ENCODE measurements at places on chromosomes 2 and 18. TPM values are rescaled to one million over a fixed set of nuclear protein-coding genes. Genes with fewer than 3 reads are reported as not detected.

The DDX1 gene
- 192 TPM for polyA plus RNA-seq

The CYP1B1 gene
- polyA plus RNA-seq, result 106 TPM

The LONRF2 gene
- 4.7 TPM for polyA plus RNA-seq

The SULT1C2 gene
- polyA plus RNA-seq, result 89.6 TPM

The GPBAR1 gene
- 1.2 TPM for polyA plus RNA-seq

The OR6B2 gene
- polyA plus RNA-seq, result not detected

The CCDC85A gene
- 1.2 TPM for polyA plus RNA-seq

The SOX11 gene
- polyA plus RNA-seq, result 22.9 TPM

The PID1 gene
- polyA plus RNA-seq, result 5.4 TPM

The FBLN7 gene
- 13.6 TPM for polyA plus RNA-seq

The OSBPL6 gene
- polyA plus RNA-seq, result 7.6 TPM

The LIPG gene
- 63.6 TPM for polyA plus RNA-seq

The ACMSD gene
- polyA plus RNA-seq, result 43.9 TPM

The RBM43 gene
- 15.8 TPM for polyA plus RNA-seq

The INO80C gene
- polyA plus RNA-seq, result 31.2 TPM

GRCh38 chr2:231545105-231545902 lies 15.1 kb upstream of the NMUR1 start:
- no peak for DNase-seq

DNA sequence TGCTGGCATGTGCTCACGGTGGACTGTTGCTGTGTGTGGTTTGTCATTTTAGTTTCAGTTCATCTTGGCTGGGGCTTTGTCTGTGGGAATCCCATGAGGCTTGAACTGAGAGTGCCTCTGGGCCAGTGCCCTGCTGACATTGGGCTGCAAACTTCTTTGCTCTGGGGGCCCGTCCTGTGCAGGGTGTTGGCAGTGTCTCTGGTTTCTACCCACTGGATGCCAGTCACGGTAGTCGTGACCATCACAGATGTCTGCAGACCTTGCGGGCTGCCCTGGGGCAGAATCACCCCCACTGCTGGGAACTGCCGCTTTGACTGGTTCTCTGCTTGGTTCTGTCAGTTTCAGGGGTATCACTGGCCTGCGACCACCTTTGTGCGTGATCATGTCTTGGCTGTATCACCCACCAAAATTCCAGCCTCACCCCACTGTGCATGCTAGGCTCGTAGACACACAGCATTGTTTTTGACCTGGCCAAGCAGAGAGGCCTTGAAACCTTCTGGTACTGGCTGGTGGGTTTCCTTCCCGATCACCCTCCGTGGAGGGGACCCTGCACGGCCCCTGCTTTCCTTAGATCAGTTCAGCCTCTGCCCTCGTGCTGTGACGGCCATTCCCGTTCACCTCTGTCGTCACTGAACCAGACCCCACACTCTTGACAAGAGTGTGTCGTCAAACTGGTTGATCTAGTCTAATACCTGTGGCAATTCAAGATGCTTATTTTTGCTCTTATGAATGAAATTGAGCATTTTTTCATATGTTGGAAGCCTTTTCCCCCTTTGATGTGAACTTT lies 57.6 kb downstream of the KCNG2 start:
- no peak for DNase-seq

DNA sequence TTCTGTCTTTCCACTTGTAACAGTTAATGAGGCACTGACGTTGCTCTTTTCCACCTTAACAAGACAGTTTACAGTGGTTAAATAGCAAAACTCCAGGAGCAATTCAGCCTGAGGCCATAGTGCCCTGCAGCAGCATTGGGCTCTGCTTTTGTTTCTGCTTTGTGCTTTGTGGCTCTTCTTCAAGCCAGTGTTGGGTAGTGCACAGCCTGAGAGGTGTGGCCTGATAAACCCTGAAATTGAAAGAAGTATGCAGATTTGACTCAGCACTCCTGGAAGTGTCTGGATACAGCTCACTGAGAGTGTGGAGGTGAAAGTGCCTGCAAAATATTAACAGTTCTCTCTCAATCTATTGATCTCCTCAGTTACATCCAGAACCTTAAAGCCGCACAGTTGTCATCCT lies 63.0 kb downstream of the STK25 start:
- no peak for DNase-seq

DNA sequence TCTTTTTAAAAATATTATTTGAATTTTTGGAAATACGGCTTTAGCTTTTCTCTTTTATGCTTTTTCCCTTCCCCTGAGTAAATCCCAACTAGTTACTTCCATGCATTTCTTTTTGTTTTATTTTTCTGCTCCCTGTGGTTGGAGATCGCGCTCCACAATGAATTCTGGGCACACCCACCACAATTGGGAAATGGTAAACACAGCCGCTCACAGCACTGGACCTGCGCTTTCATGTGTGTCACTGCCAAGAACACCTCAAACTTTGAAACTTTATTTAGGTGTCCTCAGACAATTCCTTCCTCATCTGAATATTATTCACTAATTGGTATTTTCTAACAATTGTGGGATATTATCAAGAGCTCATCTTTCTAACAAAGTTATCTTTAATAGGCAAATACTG lies 82.8 kb upstream of the TMEM18 start:
- no peak for DNase-seq

DNA sequence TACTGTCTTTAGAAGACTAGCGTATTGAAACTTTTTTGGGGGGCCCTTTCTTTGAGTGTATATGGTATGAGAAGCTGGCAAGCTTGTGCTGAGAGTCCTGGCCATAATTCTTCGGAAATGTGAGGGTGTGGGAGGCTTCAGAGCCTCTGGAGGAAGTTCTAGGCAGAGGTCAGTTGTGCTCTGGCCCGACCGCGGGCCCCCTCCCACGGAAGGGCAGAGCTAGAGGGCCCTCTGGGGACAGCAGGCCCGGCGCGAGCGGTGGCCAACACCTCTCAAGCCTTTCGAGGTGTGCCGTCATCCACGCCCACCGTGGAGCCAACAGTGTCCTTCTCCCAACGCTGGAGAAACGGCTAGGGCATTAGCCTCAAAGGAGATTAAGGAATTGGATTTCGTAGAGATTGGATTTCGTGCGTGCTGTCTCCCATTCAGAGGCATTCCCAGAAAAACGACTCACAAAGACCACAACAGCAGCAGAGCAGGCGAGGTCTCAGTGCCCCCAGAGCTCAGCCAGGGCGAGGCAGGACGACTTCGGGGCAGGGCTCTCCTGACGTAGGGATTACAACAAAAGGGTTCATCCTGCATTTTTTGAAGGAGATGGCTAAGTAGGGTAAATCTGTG lies 2.2 kb upstream of the MTCL1 start:
- DNase-seq, result no peak

DNA sequence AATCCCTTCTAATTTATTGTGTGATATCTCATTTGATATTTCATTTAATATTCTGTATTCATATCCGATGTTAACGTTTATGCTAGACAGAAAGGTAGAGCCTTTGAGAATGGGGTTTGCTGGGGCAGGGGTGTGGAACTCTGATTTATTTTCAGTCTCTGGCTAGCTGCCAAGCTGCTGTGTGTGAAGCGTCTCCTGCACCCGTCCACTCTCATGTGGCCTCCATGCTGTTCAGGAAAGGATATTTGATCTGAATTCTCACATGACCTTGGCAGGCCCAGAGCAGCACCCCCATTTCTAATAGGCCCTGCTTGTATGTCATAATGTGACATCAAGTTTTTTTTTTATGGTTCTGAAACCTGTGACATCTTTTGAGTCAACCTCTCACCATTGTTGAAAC lies 1.6 kb downstream of the IL1R1 start:
- DNase-seq, result no peak

- no peak for DNase-seq
These were observed 930.6 kb downstream of the LRP1B start for GRCh38 chr2:141200191-141200590.

DNA sequence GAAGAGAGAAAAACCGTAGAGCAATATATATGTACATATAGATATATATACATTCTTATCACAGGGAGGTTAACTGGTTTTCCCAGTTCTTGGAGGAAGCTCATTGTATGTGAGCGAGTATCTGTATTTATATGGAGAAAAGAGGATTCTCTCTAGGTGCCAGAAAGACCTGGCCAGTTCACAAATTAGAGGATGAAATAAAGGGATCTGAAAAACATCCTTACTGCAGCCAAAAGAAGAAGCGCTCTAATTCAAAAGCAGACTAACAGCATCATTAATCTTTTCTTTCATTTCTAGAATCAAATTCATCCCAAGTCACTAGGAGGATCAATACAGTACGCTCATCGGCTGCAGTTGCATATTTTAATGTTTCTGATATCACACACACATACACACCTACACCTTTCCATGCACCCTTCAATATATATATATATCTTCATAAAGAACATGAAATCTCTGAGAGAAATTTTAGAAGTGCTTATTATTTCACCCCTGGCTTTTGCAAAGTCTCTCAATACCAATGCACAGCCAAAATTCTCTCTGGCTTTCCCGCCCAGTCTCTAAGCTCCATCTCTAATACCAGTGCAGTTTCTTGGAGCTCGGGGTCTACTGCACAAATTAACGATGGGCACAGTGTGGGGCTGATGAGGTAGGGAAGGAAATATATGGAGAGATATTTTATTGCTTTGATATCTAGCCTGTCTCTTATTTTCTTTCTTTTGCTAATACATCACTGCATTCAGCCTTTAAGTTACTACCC lies 731 bp downstream of the NRXN1 start:
- no peak for DNase-seq

DNA sequence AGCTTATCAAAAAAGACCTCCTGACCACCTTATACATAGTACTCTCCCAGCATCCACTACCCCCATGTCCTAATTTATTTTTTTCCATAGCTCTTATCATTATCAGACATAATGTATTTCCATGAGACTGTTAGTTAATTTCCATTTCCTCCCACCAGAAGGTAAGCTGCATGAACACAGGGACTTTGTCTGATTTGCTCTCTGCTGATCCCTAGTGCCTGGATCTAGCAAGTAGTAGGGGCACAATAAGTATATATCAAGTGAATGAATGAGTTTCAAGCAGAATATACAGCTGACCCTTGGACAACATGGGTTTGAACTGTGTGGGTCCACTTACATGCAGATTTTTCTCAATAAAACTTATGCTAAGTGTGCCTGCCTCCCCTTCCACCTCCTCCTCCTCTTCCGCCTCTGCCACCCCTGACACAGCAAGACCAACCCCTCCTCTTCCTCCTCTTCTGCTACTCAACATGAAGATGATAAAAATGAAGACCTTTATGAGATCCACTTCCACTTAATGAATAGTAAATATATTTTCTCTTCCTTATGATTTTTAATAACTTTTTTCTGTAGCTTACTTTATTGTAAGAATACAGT lies 53.8 kb downstream of the CTAGE1 start:
- no peak for DNase-seq

GRCh38 chr2:88866756-88867155 lies 175.3 kb downstream of the RPIA start:
- DNase-seq, result no peak

- no peak for DNase-seq
These were observed 1.3 kb downstream of the KIAA2012 start for GRCh38 chr2:202074324-202074723.

- DNase-seq, result no peak
These were observed 453.3 kb downstream of the MEIS1 start for GRCh38 chr2:66888246-66888645.

- DNase-seq, result no peak
These were observed 74.9 kb upstream of the MBOAT2 start for GRCh38 chr2:9078405-9078804.

DNA sequence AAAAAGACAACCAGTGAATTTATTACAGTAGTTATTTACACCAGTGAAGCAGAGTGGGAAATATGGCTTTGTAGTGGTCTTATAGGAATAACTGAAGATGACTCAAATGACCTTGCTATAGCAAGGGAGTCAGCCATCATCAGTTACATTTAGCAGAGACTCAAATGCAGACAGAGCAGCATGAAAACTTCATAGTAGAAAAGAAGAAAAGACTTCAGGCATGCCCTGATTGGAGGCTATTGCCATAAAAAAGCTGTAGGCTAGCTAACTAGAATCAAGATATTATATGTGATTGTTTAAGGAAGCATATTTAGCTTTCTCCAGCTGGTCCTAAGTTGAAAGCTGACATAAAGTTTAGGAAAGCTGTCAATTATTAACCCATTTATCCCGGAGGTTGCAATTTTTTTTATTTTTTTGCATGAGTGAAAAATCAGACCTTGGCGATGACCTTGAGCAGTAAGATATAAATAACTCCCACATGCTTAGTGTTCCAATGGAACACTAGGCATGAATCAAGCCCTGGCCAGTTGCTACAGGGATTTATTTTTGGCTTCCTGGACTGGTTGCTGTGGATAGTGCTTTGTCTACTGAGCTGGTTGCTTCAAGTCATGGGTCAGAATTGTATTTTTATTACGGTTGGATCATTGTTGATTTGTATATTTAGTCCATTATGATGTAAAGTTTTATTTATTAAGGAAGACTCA lies 675.6 kb upstream of the VRK2 start:
- DNase-seq, result no peak

GRCh38 chr2:182463760-182464159 lies 36.9 kb upstream of the PDE1A start:
- no peak for DNase-seq

- no peak for DNase-seq
These were observed 8.1 kb upstream of the NCOA1 start for GRCh38 chr2:24482972-24483300.

- no peak for DNase-seq
These were observed 4.3 kb downstream of the DCTN1 start for GRCh38 chr2:74375838-74376237.

DNA sequence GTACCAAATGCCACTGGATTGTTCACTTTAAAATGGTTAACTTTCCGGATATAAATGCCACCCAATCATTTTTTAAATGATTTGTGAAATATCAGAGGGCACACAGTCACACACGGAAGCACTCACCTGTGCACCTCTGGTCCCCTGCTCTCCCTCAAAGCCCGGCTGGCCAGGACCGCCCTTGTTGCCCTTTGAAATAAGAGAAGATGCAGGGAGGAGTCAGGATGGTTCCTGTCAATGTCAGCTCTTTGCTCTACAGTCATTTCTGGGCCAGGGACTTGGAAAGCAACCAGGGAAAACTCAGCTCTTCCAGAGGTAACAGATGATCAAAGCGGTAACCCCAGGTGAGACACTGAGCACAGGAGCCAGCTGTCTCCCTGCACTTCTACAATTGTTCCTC lies 60.7 kb downstream of the COL6A3 start:
- peak; percentile 55 for DNase-seq

GRCh38 chr2:138632066-138632620 lies 130.6 kb downstream of the SPOPL start:
- no peak for DNase-seq

- no peak for DNase-seq
These were observed 267.6 kb upstream of the MGAT5 start for GRCh38 chr2:133986081-133986837.
